ENCODE measurements at places on chromosomes 4 and X.

GRCh38 chr4:15348695-15349094 is 79.1 kb upstream of the C1QTNF7 start:
- DNase-seq = no peak

DNA sequence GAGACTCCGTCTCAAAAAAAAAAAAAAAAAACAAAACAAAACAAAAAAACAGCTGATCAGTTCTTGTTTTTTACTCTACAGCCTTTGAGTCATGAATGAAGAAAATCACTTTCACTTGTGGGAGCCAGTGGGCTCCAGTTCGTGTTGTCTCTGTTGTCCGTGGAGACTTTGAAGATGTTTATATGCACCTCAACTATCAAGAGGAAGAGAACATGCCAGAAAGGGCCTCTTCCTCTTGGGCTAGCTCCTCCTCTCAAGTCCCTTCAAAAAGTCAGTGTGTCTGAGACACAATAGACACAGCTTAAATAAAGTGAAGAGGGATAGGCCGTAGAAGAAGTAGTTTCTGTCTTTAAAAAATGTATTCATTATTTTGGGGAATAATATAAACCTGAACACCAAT is 182.7 kb downstream of the KDR start:
- no peak for DNase-seq

- no peak for DNase-seq
Measured at GRCh38 chr4:2085496-2085901, 26.4 kb downstream of the NAT8L start.

DNA sequence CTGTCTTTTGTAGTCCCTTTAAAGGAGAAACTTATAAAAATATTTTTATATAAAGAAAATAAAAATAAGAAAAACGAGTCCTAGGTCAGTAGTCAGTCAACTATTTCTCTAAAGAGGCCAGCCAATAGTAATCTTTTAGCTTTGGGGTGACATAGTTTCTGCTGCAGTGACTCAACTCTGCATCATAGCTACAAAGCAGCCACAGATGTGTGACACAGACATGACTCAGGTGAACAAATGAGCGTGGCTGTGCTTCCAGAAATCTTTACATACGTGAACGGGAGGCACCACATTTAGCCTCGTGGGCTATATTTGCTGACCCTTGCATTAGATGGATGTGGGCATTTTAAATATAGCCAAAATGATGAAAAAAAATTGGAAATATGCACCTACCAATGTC is 1862.5 kb upstream of the TENM3 start:
- no peak for DNase-seq

DNA sequence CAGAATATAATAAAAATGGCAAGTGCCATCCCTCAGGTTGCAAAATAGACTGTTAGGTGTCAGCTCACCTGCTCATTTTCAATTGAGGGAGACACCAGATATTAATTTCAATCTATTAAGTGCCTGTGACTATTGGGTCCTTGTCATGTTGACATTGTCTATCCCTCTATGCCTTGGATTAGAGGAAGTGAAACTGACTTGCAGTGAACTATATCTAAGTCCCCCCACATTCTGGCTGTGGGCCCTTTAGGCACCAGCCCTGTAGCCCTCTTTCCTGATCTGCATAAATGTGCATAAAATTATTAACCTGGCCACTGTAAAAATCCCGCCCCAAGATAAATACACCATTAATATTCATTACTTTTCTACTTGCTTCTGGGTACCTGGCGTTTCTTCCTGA is 293.0 kb upstream of the CLNK start:
- no peak for DNase-seq

DNA sequence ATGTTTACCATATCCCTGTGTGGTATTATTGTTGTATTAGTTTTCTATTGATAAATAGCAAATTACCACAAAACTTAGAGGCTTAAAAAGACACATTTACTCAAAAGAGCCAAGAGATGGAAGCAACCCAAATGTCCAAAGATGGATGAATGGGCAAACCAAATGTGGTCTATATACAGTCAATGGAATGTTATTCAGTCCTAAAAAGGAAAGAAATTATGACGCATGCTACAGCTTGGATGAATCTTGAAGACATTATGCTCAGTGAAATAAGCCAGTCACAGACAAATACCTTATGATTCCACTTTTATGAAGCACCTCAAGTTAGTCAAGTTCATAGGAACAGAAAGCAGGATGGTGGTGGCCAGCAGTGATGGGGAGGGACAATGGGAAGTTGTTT is 144.7 kb downstream of the QDPR start:
- no peak for DNase-seq

DNA sequence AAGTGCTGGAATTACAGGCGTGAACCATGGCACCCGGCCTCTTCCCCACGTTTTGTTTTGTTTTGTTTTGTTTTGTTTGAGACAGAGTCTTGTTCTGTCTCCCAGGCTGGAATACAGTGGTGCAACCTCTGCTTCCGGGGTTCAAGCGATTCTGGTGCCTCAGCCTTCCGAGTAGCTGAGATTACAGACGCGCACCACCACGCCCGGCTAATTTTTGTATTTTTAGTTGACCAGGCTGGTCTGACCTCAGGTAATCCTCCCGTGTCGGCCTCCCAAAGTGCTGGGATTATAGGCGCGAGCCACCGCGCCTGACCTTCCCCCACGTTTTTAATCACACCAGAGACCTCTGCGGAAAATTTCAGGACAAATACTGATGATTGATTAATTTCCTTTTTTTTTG is 2.2 kb downstream of the ENOPH1 start:
- no peak for DNase-seq

GRCh38 chr4:176746846-176747245 is 45.9 kb downstream of the VEGFC start:
- no peak for DNase-seq

DNA sequence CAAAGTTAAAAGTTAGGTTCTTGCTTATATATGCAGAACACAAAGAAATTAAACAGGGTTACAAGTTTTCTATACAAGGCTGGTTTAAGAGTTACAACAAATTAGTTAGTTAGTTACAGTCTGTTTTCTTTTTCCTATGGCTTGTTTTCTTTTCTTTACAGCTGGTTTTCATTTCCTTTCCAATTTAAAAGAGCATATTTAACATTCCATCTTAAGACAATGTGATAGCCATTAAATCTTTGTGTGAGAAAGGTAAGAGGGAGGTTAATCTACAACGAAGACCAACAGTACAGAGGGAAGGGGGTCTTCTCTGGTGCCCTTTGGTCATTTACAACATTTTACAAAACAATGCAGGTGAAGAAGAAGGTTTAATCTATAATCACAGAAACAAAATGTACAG is 290.6 kb downstream of the ZNF674 start:
- DNase-seq = no peak

DNA sequence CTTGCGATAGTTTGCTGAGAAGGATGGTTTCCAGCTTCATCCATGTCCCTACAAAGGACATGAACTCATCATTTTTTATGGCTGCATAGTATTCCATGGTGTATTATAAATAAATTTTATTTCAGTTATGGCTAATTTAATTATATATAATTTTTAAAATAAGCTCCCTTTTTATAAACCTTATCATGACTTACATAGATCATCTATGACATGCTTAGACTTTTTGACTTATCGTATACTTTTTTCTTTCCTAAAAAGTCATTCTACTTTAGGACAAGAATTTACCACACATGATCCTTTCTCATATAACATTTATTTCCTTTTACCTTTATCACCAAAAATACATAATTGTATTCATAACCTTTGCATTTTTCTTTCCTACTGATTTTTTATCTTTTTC is 376.5 kb downstream of the CCSER1 start:
- DNase-seq = no peak

DNA sequence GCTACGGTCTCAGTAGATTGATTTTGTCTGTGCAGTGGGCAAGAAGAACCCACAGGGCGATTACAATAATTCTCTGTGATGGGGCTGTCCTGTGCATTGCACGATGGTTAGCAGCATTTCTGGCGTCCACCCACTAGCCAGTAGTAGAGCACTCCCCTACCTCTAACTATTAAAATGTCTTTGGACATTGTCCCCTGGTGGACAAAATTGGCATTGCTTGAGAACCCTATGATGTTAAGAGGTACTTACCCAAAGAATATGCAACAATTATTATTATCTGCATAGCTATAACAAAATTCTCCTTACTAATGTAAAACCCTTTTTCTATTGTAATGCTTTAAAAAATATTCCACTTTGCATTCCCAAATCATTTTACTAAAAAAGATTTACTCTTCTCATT is 109.5 kb upstream of the VCX3A start:
- DNase-seq = no peak

GRCh38 chr4:92399032-92399431 is 95.3 kb downstream of the GRID2 start:
- DNase-seq = no peak

DNA sequence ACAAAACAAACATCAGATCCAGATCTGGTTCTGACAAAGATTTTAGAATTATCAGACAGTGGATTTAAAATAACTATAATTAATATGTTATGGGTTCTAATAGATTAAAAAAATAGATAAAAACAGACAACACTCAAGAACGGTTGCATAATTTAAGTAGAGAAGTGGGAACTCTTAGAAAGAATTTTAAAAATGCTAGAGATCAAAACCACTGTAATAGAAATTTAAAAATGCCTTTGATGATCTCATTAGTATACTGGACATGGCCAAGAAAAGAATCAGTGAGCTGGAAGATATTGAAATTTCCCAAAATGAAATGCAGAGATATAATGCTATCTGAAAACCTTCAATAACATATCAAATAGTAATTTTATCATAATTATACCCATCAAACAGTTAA is 28.3 kb upstream of the DYNLT3 start:
- no peak for DNase-seq

- DNase-seq = no peak
Measured at GRCh38 chr4:21802406-21802805, 146.2 kb downstream of the KCNIP4 start.

All from NCI-H1092 treated with DMSO at 0.1 percent for 48 hours (cell line).